Frontal cortex (tissue), 4 donors: ENCODE measurements at places on chromosomes 4 and X. TPM values are rescaled to one million over a fixed set of nuclear protein-coding genes. Genes with fewer than 3 reads are reported as not detected.

The TEX13B gene
- not detected for total RNA-seq

- no peak for DNase-seq
Observed at GRCh38 chr4:171621646-171622045, 191.6 kb upstream of the GALNTL6 start.

The VSIG4 gene
- total RNA-seq = 15.1 TPM

The PRIMPOL gene
- 49.3 TPM for total RNA-seq

The UCP1 gene
- total RNA-seq = 0.41 TPM

DNA sequence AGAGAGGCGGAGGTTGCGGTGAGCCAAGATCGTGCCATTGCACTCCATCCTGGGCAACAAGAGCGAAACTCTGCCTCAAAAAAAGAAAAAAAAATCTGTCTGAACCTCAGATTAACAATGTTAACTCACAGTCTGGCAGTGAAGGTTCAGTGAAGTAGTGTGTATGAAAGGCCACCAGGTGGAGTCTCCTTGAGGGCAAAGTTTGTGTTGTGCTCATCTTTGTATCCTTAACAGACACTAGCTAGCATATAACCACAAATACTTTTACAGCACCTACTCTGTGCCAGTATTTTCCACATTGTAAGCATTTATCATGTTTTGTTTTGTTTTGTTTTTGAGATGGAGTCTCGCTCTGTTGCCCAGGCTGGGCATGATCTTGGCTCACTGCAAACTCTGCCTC, 46.0 kb upstream of the MGST2 start:
- no peak for DNase-seq

The LNX1 gene
- total RNA-seq = 67.7 TPM

GRCh38 chr4:170627418-170627817, 537.7 kb upstream of the AADAT start:
- no peak for DNase-seq

The DCAF12L1 gene
- total RNA-seq = 0.41 TPM

The CHRDL1 gene
- total RNA-seq = 23.2 TPM

- DNase-seq = no peak
Observed at GRCh38 chr4:60652933-60653332, 547.2 kb upstream of the ADGRL3 start.

DNA sequence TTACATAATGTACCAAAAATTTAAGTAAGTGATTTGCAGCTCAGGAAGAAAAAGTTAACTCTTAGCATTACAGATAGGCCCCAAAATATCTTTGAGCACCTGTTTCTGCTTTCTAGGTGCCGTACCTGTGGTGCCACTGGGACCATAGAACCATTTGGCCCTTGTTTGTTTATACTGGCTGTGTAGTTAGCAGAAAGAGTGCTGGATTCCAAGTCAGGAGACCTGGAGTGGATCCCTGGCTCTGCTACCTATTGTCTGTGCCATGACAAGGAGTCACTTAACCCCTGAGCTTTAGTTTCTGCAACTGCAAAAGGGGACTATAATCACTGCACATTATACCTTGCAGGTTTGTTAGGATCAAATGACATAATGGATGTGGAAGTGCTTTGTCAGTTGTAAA, 137.8 kb upstream of the GPR101 start:
- DNase-seq = no peak

- DNase-seq = no peak
Observed at GRCh38 chr4:169249999-169250398, 20.8 kb downstream of the SH3RF1 start.
